ENCODE measurements at places on chromosomes 16 and 17.

DNA sequence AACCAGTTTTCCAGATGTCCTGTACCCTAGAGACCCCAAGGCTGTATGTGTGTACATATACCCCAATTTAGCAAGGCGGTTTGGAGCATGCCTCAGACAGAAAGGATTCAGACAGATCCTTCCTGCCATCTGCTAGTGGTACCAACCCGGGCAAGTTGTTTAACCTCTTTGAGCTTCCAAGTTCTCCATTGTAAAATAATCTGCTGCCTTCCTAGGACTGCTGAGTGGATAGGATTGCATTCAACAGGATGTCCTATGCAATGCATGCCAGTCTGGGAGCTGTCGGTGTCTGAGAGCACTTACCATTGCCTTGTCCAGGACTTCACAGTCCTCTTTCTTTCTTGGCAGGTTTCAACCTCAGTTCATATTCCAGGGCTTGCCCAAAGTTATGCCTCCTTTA, 1.9 kb downstream of the CDH13 start:
- no peak for DNase-seq

DNA sequence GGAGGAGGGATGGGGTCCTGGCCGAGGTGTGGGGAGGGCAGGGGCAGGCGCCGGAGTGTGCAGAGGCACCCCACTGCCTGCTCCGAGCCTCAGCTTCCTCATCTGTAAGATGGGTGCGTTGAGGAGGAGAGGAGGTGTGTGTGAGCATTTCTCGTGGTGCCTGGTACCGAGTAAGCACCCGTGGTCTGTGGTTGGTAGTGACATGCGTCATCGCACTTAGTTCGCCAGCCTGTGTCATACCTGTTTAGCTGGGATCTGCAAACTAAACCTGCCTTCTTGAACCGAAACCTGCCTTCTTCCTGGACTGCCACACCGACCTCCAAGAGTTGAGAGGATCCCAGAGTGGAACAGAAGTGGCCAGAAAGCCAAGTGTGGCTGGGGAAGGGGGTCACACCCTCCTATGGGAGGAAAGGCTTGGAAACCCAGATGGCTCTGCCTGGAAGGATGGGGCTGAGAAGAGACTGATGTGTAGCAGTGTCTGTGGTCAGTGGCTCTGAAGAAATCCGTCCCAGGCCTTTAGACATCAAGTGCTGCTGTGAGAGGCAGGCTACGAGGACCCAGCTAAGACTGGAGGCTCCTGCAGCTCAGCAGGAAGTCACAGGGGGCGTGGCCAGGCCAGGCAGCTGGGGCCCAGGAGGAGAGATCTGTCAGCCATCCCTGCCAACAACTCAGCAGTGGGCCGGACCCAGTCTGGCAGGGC, 162.6 kb upstream of the PLCG2 start:
- DNase-seq, result peak; percentile 85

DNA sequence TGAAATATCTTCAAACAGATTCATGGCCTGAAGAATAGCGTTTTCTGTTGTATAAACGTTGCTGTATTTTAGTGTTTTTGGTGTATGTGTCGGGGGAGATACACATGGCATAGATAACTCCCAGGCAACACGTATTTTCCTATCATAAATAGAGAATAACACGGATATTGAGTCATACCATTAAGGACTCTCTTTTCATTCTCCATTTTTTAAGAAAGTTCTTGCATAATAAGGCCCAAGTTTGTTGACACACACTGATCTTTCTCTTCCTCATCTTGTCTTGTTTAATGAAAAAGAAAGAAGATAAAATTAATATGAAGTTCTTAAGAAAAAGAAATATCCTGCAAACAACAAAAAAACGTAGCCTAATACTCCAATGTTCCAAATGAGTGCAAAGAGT, 13.4 kb downstream of the ABCA8 start:
- DNase-seq, result no peak

- no peak for DNase-seq
These were observed 21.3 kb upstream of the SLC35B1 start for GRCh38 chr17:49729069-49729468.

DNA sequence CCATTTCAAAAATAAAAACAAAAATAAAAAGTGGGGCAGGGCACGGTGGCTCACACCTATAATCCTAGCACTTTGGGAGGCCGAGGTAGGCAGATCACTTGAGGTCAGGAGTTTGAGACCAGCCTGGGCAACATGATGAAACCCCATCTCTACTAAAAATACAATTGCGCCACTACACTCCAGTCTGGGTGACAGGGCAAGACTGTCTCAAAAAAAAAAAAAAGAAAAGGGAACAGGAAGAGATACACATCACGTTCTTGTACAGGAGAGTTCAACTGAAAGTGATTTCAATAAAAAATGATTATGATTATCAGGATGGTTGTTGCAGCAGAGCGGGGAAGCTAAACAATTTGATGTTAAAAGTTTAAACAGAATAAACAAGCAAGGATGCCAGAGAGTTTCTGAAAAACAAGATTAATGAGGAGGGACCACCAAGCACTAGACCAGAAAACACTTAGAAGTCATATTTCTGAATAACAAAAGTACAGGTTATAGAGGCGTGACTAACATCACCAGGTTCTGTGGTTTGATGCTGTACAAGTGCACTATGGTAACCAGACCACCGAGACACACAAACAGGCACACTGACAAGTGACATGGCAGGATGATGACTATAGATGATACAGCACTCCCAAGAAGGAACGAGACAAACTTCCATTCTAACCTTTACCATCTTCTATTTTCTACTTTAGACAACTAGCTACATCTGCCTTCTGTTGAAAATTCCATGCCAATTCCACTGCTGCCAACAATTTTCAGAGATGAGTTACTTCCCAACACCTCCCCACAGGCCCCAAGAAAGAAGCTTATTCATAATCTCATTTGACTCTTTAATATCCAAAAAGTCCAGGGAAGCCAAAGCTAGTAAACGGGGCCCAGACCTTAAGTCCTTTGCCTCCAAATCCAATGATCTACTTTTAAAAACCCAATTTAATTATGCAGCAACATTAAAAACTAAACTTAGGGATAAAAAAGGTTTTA, 11.8 kb downstream of the DNAJA2 start:
- no peak for DNase-seq

DNA sequence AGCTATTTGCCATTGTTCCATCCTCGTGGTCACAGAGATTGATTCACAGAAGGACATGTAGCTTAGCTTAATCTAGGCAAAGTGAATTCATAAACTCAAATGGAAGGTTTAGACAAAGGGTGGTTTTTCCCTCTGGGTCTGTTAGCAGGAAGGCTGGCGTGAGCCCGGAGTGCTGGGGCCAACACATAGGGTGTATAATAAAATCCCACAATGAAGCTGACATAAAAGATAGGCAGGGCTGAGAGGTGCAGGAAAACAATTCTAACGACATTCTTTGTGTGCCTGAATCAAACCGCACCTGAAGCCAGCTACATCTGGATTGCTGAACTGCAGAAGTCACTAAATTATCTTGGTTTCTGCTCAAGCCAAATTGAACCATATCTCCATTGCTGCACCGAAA, 173.9 kb downstream of the MAF start:
- DNase-seq, result no peak
